ENCODE measurements at places on chromosomes 6 and 20.
A peak's percentile ranks its signal among the peaks of the same experiment; 100 is the strongest.

GRCh38 chr20:32634041-32634805 is 39.5 kb downstream of the C20orf203 start:
- DNase-seq: no peak

- no peak for DNase-seq
Observed at GRCh38 chr20:14918281-14918680, 580.9 kb upstream of the FLRT3 start.

DNA sequence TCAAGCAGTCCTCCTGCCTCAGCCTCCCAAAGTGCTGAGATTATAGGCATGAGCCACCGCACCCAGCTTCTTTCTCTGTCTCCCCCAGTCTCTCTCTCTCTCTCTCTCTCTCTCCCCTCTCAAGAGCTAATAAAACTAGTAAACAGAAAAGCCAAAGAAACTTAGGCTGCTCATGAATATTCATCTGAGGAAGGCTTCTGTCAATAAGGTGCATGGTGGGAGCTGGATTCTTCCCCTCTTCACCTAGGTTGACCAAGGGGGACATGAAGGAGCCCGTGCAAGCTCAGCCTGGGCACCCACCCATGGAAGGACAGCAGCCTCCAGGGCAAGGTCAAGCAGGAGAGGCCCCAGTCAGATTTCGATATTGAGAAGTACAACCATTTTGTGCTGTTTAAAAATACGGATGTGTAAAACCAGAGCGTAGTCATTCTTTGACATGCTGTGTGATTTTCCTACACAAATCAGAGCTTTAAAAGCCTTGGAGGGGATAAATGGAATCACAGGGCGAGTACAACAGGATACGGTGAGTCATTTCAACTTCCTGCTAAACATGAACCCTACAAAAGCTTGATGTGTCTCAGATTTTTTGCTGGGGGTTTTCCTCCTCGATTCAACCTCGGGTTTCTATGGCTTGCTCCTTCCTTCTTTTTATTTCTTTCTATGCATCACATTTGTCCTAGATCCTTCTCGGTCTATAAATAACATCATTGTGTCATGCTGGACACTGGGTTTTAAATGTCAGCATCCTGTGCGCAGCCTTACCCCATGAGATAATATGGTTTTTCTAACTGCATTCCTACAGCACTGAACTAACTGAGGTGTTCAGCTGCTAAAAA is 368.9 kb upstream of the JARID2 start:
- peak; percentile 64 for DNase-seq

GRCh38 chr6:159043251-159043650 is 1.5 kb downstream of the TAGAP start:
- peak; percentile 23 for DNase-seq

- no peak for DNase-seq
Observed at GRCh38 chr6:163064397-163064796, 336.6 kb downstream of the PACRG start.

DNA sequence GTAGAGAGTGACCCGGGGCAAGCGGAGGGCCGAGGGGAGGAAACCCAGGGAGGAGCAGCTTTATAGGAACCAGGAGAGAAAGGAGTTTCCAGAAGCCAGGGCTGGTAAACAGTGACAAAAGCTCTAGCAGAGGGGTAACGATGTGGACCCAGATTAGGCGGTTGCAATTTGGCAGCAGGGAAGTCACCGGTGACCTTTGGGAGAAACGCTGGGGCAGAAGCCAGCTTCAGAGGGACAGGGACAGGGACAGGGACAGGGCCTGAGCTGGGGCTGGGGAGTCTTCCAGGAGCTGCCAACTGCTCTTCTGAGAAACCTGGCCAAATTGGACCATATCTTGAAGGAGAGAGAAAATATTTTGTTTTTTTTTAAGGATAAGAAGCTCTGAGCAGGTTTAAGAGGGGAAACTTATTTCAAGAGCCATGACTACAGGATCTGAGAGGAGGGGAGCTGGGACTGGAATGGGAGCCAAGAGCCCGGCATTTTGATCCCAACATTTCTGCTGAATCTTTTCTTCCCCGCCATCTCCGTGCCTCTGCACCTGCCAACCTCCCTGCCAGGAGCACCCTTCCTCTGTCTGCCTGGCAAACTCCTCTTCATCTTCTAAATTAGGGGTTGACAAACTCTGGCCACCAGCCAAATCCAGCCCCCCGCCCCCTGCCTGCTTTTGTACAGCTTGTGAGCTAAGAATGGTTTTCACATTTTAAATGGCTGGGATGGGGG is 22.6 kb upstream of the PREX1 start:
- no peak for DNase-seq

DNA sequence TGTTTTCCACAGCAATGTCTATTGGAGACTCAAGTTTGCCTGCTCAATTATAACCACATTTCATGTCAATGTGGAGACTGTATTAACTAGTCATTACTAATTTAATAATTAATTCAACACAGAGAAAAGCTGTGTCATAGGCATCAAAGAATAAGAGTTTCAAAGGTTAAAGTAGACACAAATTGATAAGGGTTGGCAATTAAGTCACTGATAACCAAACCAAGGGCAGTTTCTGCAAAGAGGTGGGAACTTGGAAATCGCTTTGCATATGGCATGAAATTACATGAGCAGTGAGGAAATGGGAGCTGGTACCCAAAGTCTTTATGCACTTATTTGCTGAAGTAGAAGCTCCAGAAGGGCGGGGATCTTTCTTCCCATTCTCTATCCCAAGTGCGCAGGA is 34.2 kb downstream of the GCLC start:
- no peak for DNase-seq

- no peak for DNase-seq
Observed at GRCh38 chr6:154984146-154984545, 11.0 kb upstream of the TIAM2 start.

GRCh38 chr20:42706759-42707158 is 482.9 kb downstream of the PTPRT start:
- no peak for DNase-seq

- DNase-seq: no peak
Observed at GRCh38 chr6:26094036-26094435, 6.8 kb downstream of the HFE start.

- DNase-seq: peak; percentile 83
Observed at GRCh38 chr6:145112711-145113148, 622.6 kb downstream of the EPM2A start.

DNA sequence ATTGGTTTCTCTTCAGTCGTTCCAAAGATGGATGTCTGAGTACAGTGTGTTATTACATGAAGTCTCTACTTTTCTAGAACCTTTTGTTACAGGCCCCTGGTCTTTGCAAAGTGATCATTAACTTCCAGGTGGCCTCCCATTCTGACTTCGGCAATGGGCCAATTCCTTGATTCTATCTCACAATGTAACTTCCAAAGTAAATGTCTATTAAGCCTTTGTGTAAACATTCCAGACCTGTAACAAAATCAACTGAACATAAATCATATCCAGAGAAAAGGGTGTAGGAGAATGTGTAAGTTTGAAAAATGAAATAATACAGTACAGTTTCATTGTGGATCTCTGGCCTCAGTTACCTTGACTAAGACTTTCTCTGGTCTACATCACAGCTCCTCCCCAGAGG is 187.8 kb upstream of the JAG1 start:
- no peak for DNase-seq

DNA sequence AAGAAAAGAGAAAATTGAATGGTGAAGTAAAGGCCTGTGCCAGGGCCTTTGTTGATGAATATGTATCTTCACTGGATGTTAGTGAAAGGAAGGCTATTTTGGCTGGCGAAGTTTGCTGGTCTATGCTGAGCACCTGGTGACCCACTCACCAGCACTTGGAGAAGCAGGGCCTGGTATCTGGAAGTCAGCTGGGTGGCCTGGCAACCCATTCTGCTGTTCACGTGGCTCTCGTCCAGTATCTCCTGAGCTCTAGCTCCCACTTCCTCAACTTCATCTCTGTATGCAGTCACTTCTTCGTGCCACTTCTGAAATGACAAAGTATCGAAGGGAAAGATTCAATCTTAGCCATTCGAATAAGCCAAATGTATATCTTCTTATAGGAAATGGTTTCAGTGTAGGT is 283.7 kb downstream of the SYNE1 start:
- DNase-seq: no peak

GRCh38 chr20:38635721-38636288 is 34.2 kb downstream of the ARHGAP40 start:
- peak; percentile 39 for DNase-seq

DNA sequence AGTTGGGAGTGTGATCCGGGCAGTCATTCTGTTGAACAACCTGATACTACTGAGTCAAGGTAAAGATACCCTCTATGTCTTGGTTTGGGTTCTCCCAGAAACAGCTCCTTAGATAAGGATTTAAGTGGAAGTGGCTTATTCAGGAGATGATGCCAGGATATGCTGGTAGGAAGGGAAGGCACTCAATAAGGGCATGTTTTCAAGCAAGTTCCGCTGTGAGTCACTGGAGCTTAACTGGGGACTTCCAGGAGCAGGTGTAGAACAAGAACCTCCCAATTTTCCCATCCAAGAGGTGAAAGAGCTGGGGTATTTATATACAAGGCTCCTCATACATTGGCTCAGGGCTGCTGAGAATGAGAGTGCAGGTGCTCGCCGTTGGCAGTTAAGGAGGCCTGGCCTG is 218.6 kb downstream of the AKAP7 start:
- DNase-seq: no peak

GRCh38 chr6:3566812-3567211 is 110.0 kb upstream of the SLC22A23 start:
- DNase-seq: peak; percentile 89

DNA sequence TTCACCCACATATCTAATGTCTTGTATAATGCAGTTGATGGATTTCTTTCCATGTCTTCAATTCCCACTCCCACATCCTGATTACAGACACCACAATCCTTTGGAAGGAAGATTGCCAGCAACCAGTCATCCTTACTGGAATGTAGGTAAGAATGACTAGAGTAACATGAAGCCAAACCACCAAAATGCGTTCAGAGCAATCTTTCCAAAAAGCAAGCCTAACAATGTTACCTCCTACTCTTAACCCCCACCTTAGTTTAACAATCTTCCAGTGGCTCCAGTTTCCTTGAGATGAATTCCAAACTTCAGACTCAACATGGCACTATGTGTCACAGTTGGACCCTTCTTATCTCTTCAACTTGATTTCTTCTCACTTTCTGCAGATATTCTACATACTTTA is 685.6 kb downstream of the DOK5 start:
- DNase-seq: no peak

- no peak for DNase-seq
Observed at GRCh38 chr20:8581446-8582183, 449.5 kb downstream of the PLCB1 start.

- no peak for DNase-seq
Observed at GRCh38 chr6:25754535-25754934, at the start of gene SLC17A4. Gene SLC17A4, plus strand, starts transcription at chr6:25754742. Its CDS starts 7,221 bp downstream, at chr6:25761963.

DNA sequence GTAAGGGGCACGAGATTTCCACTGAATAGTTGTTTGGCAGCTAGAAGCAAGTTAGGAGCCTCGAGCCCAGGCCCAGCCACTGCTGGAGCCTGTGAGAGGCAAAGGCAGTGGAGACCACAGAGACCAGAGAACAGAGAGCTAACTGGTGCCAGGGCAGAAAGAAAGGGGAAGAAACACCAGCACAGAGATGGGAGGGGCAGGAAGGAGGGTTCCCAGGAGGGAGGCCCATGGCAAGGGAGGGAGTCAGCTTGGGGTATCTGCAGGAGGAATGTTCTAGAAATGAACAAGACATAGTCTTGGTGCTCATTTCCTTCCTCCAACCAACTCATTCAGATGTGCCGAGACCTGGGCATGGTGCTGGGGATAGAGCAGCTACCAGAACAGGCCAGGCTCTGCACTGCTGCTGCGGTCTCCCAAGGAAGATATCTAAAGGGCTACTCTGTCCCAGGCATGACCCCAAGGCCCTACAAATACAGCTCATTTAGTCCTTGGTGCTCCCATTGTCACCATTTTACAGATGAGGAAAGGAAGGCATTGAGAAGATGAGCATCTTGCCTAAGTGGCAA is 10.7 kb downstream of the ANGPT4 start:
- no peak for DNase-seq

DNA sequence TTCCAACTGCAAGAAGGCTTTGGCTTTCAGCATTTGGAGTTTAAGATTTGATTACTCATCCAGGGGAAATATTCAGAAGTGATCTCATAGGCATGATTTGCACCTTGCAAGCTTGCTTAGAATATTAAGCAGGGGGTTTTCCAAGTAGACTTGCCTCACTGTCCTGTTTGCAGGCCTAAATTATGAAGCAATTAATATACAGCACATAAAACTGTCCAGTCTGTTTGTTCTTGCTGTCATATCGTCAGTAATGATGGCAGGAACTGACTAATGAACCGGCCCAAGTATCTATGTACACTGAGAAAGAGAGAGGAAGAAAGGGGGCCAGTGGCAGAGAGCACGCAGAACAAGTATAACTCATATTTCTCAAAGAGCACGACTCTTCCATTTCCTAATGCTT is 212.5 kb upstream of the SUPT3H start:
- peak; percentile 96 for DNase-seq

DNA sequence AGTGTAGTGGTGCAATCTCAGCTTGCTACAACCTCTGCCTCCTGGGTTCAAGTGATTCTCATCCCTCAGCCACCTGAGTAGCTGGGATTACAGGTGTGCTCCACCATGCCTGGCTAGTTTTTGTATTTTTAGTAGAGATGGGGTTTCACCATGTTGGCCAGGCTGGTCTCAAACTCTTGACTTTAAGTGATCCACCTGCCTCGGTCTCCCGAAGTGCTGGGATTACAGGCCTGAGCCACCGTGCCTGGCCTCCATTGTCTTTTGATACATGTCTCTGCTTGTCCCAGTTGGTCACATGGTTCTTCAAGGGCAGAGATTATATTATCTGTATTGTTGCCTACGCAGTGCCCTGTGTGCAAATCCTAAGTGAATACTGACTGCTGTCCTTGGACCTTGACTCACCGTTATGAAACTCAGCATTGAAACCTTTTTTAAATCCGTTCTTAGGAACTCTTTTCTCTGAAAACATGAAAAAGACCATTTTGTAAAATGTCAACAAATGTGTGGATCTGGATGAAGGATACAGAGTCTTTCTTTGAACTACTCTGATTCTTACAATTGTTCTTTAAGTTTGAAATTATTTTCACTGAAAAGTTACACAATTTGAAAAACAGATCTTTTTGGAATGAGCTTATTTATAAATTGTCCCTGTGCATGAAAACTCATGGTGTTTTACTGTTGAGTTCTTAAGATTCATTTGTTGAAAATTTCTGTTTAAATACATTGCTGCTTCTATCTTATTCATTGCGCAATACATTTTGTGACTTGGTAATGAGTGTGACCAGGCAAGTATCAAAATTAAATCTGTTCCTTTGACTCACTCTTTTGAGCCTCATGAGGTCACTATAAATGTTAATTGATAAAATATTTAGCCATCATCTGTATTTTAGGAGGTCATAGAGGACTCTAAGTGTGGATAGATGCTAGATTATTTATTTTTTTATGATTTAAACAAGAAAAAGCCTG is 293.5 kb downstream of the UTRN start:
- peak; percentile 21 for DNase-seq

- no peak for DNase-seq
Observed at GRCh38 chr20:10271494-10272219, 53.0 kb downstream of the SNAP25 start.

All from amniotic epithelial cell (primary cell).